Stimulated activated CD4-positive, alpha-beta T cell treated with anti-CD3 and anti-CD28 coated beads, Interleukin-2, amount 100 ng/mL, for 48 hours (primary cell): ENCODE measurements at places on chromosomes 5 and 9.

- no peak for DNase-seq
Measured at GRCh38 chr5:163623986-163624385, 118.6 kb downstream of the MAT2B start.

GRCh38 chr9:78316166-78316892 is 19.4 kb downstream of the PSAT1 start:
- DNase-seq: no peak

DNA sequence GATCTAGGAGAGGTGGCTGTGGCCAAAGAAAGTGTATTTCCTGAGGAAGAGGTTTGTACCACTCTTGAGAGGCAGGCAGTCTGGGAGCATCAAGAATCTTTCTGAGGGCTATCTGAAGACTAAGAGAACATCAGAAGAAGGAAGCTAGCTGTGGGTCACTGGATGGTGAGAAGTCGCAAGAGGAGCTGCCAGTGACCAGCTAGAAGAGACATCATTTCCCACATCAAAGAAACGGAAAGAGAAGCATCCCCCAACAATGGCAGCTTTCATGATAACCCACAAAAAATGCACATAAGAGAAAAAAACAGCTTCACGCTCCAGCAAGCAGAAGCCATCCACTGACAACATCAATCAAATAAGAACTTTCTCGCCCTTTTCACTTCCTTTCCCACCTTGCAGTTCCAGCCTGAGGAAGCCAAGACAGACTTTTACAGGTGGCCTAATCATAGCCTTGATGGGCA is 25.0 kb upstream of the CEP78 start:
- DNase-seq: no peak

GRCh38 chr9:107180206-107180605 is 102.9 kb upstream of the RAD23B start:
- DNase-seq: no peak

- no peak for DNase-seq
Measured at GRCh38 chr5:69078921-69079540, 14.8 kb upstream of the SLC30A5 start.

DNA sequence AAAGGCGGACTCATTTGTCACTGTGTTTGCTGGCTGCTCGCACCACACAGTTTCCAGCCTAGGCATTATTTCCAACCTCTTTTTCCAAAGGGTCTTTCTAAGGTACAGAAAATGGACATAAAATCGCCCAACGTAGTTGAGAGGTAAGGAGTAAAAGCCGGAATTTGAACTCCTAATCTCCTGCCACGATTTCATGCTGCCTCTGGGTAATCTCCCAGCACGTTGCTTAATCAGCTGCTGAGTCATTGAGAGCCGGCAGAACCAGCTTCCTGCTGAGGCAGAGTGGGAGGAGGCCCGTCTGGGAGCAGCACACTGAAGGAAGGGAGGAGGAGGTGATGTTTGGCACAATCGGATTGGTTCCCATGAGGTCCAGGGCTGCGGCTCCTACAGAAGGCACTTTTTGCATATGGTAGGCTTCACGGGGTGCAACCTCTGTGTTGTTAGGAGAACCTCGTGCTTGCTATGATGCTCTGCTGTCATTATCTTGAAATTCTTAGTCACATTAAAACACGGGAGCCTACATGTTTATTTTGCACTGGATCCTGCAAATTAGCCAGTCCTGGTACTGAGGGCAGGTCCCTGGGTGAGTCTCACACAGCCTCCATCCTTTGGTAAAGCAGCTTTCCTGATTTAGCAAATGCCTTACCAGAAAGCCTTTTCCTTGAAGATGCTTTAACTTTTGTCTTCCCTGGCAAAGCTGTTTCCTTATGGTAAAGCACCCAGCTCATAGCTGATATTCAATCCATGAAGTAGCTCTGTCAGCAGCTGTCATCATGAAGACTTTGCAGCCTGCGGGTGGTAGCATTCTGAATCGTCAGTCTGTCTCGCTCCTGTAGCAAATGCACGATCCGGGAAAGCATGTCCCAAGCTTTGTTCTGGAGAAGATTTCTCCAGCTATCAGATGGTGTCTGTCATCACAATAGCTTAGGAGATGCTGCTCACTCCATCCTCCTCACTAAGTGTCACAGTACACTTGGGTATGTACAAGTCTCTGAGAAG is 191.6 kb upstream of the MSX2 start:
- DNase-seq: no peak

DNA sequence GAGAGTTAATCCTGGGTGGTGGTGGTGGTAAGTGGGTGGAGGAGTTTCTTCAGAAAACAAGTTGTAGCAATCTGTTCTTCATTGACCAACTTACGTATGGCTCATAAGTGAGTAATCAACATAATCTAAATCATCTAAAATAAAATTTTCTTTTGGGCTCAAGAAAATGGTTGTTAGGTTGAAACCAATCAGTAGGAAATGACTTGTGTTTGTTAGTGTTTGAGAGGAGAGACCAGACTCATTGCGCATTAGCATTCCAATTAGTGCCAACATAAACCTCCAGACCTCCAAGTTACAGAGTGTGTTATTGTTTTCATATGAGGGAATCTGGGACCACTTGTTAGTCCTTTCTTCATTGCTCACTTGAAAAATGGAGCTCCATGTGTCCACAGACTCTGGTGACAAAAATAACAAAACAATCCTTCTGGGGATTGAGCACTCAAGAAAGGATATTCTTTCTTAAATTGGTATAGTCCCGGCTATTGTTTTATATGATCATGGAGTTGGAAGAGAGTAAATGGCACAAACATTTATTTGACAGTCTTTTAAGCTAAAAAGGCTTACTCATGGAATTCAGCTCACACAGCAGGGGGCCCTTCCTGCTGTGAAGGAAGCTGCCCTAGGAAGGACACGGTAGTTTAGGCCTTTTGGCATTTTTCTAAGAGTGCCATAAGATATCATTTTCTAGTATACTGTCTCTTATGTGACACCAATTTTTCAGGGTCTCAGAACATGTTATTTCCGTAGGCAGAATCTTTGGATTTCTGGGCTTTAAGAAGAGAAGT is 441.1 kb downstream of the EBF1 start:
- no peak for DNase-seq

- no peak for DNase-seq
Measured at GRCh38 chr5:115180165-115180709, 10.5 kb upstream of the TRIM36 start.

DNA sequence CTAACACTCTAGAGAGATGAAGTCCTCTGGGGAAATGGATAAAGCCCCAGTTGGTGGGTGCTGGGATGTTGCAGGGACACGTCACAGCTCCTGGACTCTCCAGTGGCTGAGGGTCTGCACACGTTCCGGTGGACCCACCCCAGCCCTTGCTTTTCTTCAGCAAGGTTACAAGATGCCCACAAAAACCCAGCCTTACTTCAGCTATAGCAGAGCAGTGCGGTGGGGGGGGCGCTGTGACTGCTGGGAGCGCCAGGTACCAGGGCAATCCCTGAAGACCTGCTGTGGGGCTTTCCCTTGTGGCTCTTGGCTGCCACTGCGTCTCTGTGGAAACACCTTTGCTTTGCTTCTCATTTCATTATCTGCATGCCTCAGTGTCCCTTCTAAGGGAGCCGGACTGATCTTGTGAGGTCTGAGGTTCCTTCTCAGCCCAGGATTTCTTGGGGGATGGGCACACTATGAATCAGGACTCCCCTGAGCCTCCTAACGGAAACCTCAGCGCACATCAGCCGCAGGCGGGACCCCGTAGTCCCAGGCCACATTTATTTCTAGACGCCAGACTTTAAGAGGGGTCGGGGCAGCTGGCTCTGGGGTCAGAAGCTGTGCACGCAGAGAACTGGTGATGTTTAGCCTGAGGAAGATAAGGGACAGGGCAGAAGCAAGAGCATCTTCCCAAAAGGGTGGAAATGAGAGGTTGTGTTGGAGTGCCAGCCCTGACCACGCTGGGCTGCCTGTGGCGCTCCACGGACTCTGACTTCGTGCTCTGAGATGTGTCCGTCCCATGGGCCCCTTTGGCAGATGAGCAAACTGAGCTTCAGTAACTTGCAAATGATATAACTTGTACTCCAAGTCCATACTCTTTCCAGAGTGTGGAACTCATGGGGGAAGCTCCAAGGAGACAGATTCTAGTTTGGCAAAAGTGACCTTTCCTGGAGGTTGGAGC is 106.8 kb downstream of the WNK2 start:
- DNase-seq: no peak

- no peak for DNase-seq
Measured at GRCh38 chr9:26779062-26779461, 113.5 kb downstream of the CAAP1 start.

- no peak for DNase-seq
Measured at GRCh38 chr5:25488119-25488518, 843.3 kb upstream of the CDH10 start.

DNA sequence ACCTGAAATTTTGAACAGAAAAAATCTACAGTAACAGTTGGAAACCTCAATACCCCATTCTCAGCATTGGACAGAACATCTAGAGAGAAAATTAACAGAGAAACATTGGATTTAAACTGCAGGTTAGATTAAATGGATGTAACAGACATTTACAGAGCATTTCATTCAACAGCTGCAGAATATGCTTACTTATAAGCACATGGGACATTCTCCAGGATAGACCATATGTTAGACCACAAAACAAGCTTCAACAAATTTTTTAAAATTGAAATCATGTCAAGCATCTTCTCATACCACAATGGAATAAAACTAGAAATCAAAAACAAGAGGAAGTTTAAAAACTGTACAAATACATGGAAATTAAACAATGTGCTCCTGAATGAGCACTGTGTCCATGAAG is 316.3 kb downstream of the FAM170A start:
- DNase-seq: no peak

GRCh38 chr9:121672213-121672612 is 20.8 kb downstream of the DAB2IP start:
- DNase-seq: no peak

- DNase-seq: no peak
Measured at GRCh38 chr5:148186248-148187003, 16.4 kb upstream of the SPINK6 start.

DNA sequence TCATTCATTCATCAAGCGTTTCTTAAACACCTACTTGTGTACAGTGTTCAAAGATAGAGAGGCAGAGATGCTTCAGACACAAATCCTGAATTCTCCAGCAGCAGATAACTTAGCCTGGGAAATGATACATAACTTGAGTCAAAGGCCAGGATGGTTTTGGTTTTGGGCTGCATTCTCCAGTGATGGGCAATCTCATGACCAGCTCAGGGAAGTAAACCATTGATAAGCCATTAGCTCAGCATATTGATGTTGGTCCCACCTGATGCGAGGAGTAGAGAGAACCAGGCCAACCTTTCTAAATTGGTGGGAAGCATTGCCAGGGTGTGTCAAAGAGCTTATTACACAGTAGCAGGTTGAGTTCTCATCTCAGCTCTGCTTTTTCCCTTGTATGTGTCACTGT is 53.0 kb downstream of the SH3RF2 start:
- no peak for DNase-seq

- no peak for DNase-seq
Measured at GRCh38 chr9:2727966-2728613, 10.8 kb downstream of the KCNV2 start.

GRCh38 chr9:38089387-38090165 is 20.5 kb upstream of the SHB start:
- no peak for DNase-seq

GRCh38 chr5:10501554-10502075 is 59.9 kb downstream of the ROPN1L start:
- no peak for DNase-seq

- no peak for DNase-seq
Measured at GRCh38 chr9:127250896-127251391, 13.6 kb upstream of the GARNL3 start.

DNA sequence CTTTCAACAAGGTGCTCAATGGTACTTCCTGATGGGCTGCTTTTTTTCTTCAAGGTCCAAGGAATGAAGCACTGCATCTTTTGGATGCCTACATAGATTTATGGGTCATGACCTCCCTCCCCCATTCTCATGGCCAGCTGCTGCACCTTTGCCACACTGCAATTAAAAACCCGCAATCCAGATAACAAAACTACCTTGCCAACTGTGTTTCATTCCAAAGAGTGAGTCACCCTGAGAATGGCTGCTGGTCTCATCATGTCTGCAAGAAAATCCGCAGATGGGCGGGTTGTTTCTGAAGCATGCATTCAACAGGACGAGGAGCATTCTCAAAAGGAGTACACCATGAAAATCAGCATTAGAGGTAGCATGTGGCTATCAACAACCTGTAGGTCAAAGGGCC is 139.8 kb downstream of the ELAVL2 start:
- no peak for DNase-seq

DNA sequence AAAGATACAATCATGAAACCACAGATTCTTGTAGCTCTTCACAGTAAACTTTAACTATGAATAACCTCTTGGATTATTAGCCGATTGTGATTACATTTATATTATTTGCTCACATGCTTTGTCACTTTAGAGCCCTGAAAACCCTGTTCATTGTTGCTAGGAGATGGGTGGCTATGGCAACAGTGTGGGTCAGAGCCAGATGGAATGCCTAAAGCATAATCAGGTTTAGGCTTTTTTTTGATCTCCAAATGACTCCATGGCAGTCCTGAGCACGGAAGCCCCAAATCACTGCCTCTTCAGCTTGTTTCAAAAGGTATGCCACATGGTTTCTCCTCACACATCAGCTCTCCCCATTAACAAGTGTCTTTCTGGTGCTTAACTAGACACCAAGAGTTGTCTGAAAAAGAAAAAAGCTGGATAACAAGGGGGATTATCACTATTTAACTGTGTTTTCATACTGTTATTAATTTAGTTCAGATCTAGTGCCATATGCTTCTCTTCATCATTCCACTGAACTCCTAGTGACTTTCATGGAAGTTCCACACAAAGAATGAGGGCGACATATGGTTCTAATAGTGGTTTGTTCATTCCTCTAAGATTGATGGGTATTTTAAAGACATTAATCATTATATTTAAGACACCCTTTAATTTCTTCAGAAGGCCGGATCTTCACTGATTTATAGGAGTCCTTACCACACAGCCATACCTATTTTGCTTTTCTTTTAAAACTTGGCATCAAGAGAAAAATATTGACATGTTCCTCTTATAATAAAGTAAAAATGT is 88.8 kb upstream of the PAM start:
- no peak for DNase-seq

GRCh38 chr5:67201897-67202549 is 5.4 kb upstream of the CD180 start:
- DNase-seq: no peak

DNA sequence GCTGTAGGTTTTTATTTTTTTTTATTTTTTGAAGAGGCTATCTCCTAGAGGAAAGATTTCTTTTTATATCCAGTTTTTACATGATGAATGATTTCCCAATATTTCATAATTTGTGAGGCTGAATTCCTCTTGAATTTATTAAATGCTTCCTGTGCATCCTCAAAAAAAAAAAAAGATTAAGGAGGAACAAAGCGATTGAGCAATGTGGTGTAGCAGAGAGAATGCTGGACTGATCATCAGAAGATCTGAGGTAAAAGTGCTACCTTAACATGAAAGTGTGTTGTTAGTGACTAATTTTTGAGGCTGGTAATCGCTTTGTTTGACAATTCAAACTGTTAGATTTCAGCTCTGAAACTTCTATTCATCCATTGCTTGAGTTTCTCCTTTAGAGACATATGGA is 125.1 kb downstream of the ESM1 start:
- DNase-seq: no peak

DNA sequence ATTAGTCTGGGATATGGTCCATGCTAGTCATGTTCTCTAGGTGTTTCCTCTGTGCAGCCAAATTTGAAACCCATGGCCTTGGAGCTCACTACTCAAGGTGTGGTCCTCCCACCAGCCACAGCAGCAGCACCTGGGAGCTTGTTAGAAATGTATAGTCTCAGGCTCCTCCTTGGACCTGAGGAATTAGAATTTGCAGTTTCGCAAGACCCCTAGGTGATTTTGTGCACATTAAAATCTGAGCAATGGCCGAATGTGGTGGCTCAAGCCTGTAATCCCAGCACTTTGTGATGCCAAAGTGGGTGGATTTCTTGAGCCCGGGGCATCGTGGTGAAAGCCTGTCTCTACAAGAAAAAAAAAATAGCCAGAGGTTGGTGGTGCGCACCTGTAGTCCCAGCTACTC is 72.3 kb upstream of the NEK6 start:
- no peak for DNase-seq
